ENCODE measurements at places on chromosomes 5 and 9.

- DNase-seq = no peak
These were observed 45.2 kb downstream of the PIP5K1B start for GRCh38 chr9:68750255-68750654.

DNA sequence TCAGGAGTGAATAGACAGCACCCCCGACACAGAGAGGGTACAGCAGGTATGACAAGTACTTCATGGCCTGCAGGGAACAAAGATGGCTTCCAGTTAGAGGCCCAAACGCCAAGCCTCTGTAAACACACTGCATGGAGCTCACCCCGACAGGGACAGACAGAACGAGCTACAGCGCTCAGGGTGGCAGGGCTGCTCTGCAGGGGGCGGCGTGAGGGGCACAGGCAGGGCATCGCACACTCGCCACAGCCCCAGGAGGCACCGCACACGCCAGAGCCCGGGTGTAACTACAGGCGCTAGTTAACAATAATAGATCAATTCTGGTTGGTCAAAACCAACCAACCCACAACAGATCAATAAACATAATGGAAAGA, 21.1 kb downstream of the CLPTM1L start:
- DNase-seq = no peak

GRCh38 chr9:132947756-132948155, 3.3 kb upstream of the TSC1 start:
- no peak for DNase-seq

GRCh38 chr9:37904445-37905130, 661 bp upstream of the SLC25A51 start:
- no peak for DNase-seq

GRCh38 chr9:34572092-34572491, 17.4 kb downstream of the CNTFR start:
- DNase-seq = no peak

- DNase-seq = no peak
These were observed 12.5 kb upstream of the SLC35D2 start for GRCh38 chr9:96395964-96396363.

Measured in frontal cortex (tissue), 4 donors.